Right forelimb (tissue), 1 donor: ENCODE measurements at places on chromosomes 2 and 18.

GRCh38 chr18:26827581-26827980 is 37.9 kb downstream of the AQP4 start:
- DNase-seq: no peak

GRCh38 chr2:239193401-239193811 is 207.4 kb downstream of the HDAC4 start:
- peak; percentile 49 for DNase-seq

GRCh38 chr2:97993926-97994325 is 1.8 kb downstream of the TMEM131 start:
- DNase-seq: no peak

- DNase-seq: no peak
Observed at GRCh38 chr2:222548992-222549391, 106.9 kb downstream of the FARSB start.

- no peak for DNase-seq
Observed at GRCh38 chr2:119760956-119761275, 1.2 kb downstream of the PTPN4 start.

DNA sequence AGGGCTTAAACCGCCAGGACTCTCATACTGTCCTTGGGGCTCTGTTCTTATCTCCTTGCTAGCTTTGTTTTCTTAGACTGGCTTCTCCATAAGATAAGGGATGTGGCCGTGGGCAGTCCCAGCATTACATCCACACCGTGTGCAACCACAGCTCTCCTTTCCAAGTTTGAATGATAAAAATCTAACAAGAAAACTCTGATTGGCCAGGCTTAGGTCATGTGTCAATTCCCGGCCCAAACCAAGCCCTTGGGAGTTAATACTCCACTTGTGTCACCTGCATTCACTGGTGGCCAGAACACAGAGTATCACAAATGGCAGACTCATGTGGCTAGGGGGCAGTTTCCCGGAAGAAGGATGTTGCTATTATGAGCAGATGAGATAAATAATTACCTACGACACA is 43.2 kb upstream of the KDM3A start:
- no peak for DNase-seq

GRCh38 chr18:11587432-11587831 is 22.0 kb upstream of the SLC35G4 start:
- no peak for DNase-seq

DNA sequence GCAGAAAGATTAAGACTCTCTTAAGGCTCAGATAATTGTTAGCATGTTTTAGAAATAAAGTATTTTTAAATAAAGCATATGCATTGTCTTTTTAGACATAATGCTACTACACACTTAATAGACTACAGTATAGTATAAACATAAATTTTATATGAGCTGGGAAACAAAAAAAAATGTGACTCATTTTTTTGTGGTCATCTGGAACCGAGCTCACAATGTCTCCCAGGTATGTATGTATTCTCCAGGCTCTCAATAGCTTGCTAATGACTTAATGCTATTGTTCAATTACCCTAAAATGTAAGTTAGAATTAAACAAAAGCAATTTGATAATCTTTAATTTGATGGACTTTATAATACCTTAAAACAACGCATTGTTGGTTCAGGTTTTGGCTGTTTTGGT is 167.2 kb downstream of the NUP35 start:
- DNase-seq: no peak

DNA sequence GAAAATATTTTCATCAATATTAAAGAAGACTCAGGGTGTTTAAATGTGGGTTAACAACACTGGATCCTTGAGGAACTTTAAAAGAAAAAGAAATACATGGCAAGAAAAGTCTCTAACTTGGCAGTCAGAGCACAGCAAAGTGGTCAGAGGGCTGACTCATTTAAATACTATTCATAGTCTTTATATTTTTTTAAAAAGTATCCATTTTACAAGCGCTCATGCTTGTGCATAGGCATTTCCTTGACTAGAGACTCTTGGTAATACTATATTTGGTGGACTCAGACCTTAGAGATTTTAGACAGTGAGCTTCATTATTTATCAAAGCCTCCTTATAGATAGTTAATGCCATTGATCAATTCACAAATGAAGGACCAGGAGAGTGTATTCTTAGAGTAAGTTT is 110.2 kb downstream of the ABCA12 start:
- DNase-seq: no peak

DNA sequence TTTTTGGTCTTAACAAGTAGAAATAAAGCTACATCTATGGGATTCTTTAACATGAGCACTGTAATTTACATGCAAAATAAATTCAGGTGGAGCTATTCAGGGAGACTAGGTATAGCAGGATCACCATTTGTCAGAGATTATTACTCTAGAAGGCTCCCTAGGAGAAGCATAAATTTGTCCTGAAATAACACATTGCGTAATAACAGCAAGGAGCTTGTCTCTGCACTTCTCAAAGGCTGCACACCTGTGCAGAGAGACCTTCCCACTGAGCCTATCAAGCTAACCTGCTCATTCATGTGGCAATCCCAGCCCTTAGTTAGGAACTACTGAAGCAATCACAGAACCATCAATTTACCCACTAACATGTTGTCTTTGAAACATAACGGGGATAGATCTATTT is 437.4 kb upstream of the MC4R start:
- DNase-seq: no peak
